ENCODE measurements at places on chromosomes 1 and 21. TPM values are rescaled to one million over a fixed set of nuclear protein-coding genes. Genes with fewer than 3 reads are reported as not detected.

Gene GBP5
- total RNA-seq, result 0.11 TPM

Gene RSPH1
- total RNA-seq, result not detected

Gene GBP2
- total RNA-seq, result 0.31 TPM

Gene BSND
- not detected for total RNA-seq

Gene CLDN14
- not detected for total RNA-seq

Gene AXDND1
- total RNA-seq, result not detected

Gene TCP10L
- not detected for total RNA-seq

Gene FMOD
- total RNA-seq, result 0.42 TPM

Gene FCGR1A
- not detected for total RNA-seq

Gene KRTAP21-2
- total RNA-seq, result not detected

Gene SERBP1
- total RNA-seq, result 248 TPM

Gene MPL
- 0.34 TPM for total RNA-seq

Gene KCNA2
- total RNA-seq, result not detected

Gene ICOSLG
- total RNA-seq, result 0.57 TPM

Gene GPA33
- not detected for total RNA-seq

Gene CCDC185
- total RNA-seq, result not detected

Gene CD5L
- total RNA-seq, result not detected
